ENCODE measurements at places on chromosomes 16 and 17.

DNA sequence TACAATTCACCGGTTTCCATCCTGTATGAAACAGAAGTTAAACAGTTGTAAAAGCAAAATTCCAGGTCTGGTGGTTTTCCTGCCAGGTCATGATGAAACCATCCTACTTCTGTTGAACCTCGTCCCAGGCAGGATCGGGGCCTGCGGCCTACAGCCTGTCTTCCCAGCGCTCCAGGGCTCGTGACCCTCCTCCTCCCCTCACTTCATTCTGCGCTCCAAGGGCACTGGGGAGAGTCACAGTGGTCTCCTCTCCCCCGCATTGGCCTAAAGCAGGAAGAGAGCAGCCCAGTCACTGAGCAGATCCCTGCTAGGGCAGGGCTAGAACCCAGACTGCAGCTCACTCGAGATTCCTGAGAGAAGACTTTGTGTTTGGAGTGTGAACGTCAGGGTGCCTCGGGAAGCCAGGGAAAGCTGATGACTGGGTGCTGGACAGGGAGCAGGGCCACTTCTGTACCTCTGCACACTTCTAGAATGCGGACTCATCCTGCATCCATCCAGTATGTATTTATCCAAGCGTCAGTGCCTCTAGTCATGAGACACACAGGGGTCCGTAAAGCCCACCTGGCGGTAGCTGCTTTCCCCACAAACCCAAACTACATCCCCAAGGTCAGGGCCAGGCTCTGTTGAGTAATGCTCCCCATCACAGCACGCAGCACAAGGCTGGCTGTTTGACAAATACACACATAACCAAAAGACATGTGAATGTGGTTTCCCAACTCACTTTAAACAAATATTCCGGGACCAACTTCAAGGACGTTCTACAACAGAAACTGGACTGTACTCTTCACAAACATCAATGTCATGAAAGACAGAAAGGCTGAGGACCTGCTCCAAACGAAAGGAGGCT, 1.7 kb upstream of the ITGAE start:
- DNase-seq = no peak

- no peak for DNase-seq
Measured at GRCh38 chr16:55411231-55411630, 67.8 kb upstream of the MMP2 start.

GRCh38 chr17:40342504-40343218, 21.9 kb downstream of the GJD3 start:
- no peak for DNase-seq

GRCh38 chr16:77430787-77431585, 3.8 kb downstream of the ADAMTS18 start:
- no peak for DNase-seq

- DNase-seq = no peak
Measured at GRCh38 chr17:79164913-79165695, 90.5 kb downstream of the ENGASE start.

DNA sequence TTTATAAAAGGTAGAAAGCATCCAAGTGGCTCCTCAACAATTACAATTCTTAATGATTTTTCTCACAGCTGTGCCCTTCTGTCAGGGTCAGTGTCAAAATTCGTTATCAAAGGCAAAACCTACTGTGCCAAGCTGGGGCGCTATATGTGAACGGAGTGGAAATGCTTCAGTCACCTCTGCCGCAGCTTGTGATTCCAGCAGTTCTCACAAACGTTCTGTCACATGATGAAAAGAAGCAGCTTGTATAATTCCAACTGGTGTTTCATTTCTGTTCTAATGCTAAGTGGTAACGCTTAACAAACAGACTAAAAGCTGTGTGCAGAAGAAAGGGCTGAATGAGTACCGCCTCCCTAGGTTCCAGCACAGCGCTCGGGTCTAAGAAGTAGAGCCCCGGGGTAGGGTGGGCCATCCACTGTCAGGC, 14.2 kb downstream of the PLD6 start:
- DNase-seq = no peak

- no peak for DNase-seq
Measured at GRCh38 chr16:72174726-72175125, 2.8 kb upstream of the PMFBP1 start.

DNA sequence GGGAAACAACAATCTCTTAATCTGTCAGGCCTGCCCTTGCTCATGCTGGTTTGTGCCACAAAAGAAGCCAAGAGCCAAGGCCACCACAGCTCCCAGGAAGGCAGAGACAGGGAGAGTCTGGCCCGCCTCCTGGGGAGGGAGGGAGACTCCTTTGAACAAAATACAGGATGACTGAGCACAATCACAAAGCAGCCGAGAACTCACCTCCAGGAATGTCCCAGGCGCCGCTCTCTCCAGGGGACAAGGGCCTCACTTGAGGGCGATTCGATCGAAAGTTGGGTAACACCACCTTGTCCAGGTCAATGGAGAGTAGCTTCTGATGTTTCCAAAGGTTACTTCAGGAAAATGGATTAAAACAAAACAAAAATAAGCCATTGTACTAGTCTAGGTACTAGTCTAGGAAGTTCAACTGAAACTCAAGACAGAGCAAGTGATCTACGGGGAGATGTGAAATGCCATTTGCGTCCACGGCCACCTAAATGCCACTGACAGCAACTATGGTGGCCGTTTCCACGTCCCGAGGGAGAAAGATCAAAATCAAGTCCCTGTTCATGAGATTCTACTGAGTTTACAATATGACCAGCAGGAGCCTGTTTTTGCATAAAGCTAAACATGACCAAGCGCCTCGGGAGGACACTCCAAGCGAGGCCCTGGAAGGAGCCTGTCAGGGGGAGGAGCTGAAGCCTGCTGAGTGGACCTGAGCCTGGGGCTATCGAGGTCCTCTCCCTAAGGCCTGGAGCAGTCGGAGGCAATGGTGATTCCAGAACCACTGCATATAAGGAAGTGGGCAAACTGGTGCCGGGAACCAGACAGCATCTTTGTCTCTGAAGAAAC, 13.4 kb upstream of the SLC38A8 start:
- DNase-seq = no peak

- DNase-seq = no peak
Measured at GRCh38 chr16:22192261-22193062, 13.6 kb upstream of the EEF2K start.

- DNase-seq = no peak
Measured at GRCh38 chr17:7955414-7956227, 23.6 kb downstream of the CNTROB start.

GRCh38 chr17:78825696-78826095, 14.9 kb downstream of the USP36 start:
- DNase-seq = no peak

- DNase-seq = no peak
Measured at GRCh38 chr17:31830971-31831858, 27.8 kb downstream of the COPRS start.

DNA sequence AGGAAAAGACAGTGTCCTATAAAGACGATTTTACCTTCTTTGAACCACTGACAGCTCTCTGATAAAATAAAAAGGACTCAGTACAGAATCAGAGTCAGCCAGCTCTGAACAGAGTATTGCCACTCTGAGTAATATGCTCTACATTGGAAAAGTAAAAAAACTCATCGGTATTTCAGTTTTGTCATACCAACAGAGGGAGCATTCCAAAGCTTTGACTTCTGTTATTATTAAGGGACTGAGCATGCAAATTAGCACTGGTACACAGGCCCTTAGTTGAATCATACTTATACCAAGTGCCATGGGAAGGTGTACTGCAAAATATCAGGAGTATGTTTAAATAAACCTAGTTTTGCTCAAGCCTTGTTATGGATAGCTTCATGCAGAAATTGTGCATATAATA, 509.0 kb upstream of the KIF2B start:
- DNase-seq = no peak

- no peak for DNase-seq
Measured at GRCh38 chr17:4742629-4743028, 2.9 kb upstream of the CXCL16 start.

- no peak for DNase-seq
Measured at GRCh38 chr16:29943846-29944799, 17.8 kb upstream of the TMEM219 start.

DNA sequence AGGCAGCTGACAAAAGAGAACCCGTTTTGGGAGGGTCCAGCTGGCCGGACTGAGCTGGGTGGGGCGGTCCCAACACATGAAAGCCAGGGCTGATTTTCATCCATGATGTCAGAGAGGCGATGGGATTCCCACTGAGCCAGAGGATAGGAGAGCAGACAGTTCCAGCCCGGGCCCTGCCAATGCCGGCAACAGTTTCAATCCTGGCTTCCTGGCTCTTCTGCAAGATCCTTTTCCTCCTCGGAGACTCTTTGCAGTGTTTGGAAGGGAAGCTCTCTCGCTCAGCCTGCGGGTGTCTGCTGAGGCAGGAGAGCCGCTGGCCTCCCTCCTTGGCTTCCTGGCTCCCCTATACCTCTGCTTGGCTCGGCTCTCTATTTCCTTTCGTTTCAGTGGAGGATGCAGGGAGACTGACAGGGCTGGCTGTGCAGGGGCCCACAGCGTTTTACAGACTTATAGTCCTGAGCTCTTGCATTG, 145.5 kb upstream of the SOX9 start:
- no peak for DNase-seq

GRCh38 chr17:81018044-81018802, 16.7 kb upstream of the BAIAP2 start:
- DNase-seq = no peak

DNA sequence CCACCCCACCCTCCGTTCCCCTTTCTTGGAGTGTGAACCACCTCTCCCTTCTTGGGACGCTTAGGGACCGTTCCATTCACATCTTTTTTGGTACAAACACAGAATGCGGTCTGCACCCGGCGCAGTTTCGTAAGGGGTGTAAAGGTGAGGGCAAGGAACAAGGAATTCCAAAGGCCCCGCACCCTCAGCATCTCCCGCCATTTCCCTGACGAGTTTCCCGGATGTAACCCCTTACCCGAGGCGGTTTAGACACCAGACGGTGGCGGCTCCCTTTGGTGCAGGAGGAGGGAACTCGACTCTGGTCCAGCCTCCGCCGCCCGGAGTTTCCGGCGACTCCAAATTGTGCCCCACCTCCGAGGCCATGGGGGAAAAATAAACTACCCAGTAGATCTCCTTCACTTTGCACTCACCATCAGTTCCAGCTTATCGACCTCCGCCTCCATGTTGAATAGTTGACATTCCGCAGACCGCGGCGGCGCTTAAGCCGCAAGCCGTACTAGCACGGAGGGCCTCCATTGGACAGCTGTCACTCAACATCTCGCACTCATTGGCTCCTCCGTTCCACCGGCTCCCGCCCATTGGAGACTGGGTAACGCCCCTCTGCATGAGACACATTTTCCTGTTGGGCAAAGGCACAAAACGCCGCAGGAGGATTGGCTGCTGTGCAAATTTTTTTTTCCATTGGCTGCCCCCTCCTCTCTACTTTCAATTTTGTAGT, at the start of gene SKA2:
Gene SKA2 (minus strand): TSS at position 466 of the 718 bp plus-strand sequence. CDS start 23 bp downstream, at position 443.
- no peak for DNase-seq

DNA sequence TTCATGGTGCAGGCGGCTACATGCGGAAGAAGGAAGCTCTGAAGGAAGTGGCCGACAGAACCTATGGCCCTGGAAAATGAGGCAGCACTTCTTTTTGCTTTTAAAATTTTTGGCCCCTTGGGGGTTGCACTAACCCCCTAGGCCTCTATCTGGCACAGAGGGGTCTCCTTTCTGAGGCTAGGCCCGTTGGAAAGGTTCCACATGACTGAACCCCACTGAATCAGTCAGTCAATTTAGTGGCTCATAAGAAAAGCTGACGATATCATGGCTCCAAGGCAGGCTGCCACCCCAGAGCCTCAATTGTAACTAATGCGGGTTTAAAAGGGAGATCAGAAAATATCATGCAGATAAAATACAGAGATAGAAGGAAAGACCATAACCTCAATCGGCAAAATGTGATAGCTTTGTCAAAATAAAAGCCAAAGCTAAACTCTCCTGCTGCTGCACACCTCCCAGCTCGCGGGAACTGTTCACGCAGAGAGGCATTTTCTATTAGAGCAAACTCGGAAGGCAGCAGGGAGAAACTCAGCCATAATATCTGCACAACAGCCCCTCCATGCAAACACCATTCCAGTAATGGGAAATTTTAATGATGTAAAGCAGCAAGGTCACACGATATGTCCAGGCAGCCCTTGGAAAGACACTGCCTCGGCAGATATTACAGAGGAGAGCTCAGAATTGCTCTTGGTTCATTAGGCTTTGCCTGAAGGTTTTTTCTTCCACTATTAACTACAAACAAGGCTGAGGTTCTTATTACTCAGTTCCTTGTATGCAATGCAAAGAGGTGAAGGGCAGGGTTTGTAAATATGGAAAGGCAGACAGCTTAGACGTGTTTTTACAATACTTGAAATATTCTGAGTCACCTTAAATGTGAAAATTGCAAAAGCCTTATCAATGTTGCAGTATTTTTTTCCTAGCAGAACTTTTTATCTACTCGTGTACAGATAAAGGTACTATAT, 200.4 kb upstream of the PMFBP1 start:
- no peak for DNase-seq

DNA sequence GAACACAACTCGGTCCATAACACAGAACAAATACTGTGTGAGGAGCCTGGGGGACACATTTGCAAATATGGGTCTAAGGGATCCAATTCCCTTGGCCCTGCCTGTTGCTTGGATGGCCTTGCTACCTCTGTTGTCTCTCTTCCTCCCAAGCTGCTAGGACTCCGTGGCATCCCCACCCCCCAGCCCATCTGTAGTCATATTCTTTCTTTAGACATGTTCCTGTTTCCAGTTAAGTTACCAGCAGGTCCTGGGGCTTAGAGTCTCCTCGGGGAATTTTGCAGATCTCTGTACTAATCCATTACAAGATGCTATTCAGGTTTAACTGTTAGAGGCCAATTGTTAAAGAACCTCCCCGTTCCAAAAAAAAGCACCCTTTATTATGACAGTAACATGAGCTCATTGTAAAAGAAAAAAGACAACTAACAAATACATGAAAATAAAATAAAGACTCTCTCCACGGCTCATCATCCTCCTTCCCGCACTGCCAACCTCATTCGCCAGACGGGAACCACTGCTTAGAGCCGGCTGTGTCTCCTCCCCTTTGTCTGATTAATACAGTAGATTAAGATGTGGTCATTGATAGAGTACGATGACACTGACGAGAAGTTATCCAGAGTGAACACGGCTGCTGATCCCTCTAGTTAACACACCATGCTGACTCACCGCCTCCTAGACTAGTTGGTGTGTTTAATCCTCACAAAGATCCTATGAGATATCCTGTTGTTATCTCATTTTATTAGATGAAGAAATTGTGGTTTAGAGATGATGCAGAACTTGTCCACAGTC, 22.2 kb downstream of the HS3ST4 start:
- DNase-seq = no peak

GRCh38 chr17:11644265-11645212, 46.3 kb downstream of the DNAH9 start:
- peak; percentile 91 for DNase-seq

GRCh38 chr16:29831490-29831889, 11.2 kb downstream of the MVP start:
- no peak for DNase-seq

Measured in Karpas-422 (cell line).